Breast epithelium (tissue), 4 donors: ENCODE measurements at places on chromosomes 1 and 21. TPM values are rescaled to one million over a fixed set of nuclear protein-coding genes. Genes with fewer than 3 reads are reported as not detected.

DNA sequence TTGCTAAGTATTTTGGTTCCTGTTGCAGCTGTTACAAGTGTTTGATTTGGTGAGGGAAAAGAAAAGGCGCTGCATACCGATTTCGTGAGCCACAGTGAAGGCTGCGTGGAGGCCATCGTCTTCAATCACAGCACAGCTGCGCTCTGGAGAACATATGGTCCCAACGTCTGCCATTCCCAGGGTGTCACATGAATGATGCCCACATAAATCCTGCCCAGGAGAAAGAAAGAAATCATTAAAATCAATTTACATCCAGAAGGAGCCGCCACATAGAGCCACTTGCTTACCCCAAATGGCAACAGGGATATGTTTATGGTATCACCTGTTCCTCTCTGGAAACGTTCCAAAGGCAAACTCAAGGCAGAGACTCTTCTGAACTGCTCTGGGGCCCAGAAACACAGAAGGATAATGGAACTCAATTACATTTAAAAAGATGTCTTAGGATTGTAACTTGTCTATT, 12.2 kb downstream of the ADAMTS5 start:
- no peak for DNase-seq
- H3K4me3 ChIP-seq, result no peak overlapping the region
- H3K27me3 ChIP-seq, result no peaks in the 10 kb centered on the region
- no peaks in the 10 kb centered on the region for H3K36me3 ChIP-seq
- no peaks in the 10 kb centered on the region for H3K4me1 ChIP-seq

DNA sequence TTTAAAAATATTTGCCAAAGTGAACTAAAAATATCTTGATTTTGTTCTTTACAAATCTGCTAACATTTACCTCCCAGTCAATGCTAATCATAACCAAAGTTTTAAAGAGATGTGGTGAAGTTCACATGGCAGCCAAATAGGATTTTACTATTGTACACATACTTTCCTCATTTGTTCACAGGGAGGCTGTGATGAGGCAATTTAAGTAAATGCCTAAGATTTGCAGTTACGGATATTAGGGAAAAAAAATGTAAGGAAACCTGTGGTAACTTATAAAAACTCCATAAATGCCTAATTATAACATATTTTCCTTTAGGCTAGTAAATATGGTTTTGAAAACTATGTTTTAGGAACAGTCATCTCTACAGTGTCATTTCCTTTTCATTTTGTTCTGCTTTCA, 32.4 kb downstream of the RGS5 start:
- H3K4me3 ChIP-seq, result no peak overlapping the region
- no peaks in the 10 kb centered on the region for H3K36me3 ChIP-seq
- H3K4me1 ChIP-seq, result no peaks in the 10 kb centered on the region
- DNase-seq, result no peak
- no peaks in the 10 kb centered on the region for H3K27me3 ChIP-seq

Gene NBPF6
- total RNA-seq, result 0.33 TPM

Gene LRRC7
- total RNA-seq, result not detected
